ENCODE measurements at places on chromosomes 12 and 14.

DNA sequence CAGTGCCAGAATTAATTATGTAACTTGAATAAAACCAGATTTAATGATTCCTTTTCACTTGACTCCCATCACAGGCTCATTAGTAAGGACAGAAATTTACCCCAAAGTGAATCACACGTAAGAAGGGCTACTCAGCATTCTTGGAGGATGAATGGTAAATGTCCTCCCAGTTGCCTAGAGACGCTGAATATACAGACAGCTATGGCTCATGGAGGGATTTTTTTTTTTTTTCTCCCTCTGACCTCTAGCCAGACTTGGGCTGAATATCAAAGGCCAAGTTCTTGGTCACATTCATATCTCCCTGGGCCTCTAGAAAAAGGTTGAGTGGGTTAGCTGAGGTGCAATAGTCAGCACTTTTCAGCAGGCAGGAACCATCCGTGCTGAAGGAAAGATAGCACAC is 77.5 kb downstream of the PHLDA1 start:
- no peaks in the 10 kb centered on the region for H3K36me3 ChIP-seq
- H3K27me3 ChIP-seq, result no peaks in the 10 kb centered on the region

DNA sequence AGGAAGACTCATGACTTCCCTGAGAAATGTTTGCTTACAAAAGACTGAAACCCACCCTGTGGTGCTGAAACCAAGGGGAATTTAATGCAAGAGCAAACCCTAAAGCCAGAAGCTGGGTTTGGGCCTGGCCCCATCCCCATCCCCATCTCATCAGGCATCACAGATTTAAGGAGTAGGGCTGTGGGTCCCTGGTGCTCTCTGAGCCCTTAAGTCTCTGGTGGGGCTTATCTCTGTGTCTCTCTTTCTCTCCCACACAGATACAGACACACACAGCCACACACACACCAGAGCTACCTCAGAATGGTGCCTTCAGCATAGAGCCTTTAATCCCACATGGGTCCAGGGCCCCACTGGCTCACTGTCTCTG is 237.1 kb downstream of the SLC41A2 start:
- H3K4me3 ChIP-seq, result no peak overlapping the region
- no peaks in the 10 kb centered on the region for H3K27me3 ChIP-seq
- peaks cover 4% of the 10 kb centered on the region for H3K4me1 ChIP-seq
- no peak for DNase-seq
- H3K27ac ChIP-seq, result peak overlapping the region; percentile 74

DNA sequence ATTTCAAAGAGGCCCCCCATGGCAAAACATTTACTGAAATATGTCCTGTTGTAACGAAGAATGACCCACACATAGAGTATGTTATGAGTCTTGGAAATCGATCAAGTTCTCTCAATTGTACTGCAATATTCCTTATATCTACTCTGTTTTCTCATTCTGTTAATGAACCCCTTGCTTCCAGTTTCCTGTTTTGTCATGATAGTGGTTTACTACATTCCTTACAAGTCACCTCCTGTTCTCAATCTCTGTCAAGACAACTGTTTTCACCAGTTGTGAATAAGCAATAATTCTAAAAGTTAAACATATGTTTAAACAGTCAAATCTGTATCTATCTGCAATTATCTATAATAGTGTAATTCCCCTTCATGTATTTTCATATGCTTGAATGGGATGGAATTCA is 16.4 kb upstream of the ARID2 start:
- H3K4me1 ChIP-seq, result no peaks in the 10 kb centered on the region
- no peaks in the 10 kb centered on the region for H3K36me3 ChIP-seq
- no peaks in the 10 kb centered on the region for H3K27me3 ChIP-seq
- DNase-seq, result no peak
- H3K4me3 ChIP-seq, result no peak overlapping the region
- H3K27ac ChIP-seq, result no peak overlapping the region

GRCh38 chr12:68461645-68462044 is 129.5 kb upstream of the MDM1 start:
- no peaks in the 10 kb centered on the region for H3K4me1 ChIP-seq
- DNase-seq, result no peak
- H3K27ac ChIP-seq, result no peak overlapping the region
- no peaks in the 10 kb centered on the region for H3K36me3 ChIP-seq
- H3K27me3 ChIP-seq, result no peaks in the 10 kb centered on the region

- H3K4me1 ChIP-seq, result no peaks in the 10 kb centered on the region
- no peak for DNase-seq
Observed at GRCh38 chr14:89466484-89466883, 49.5 kb upstream of the FOXN3 start.

DNA sequence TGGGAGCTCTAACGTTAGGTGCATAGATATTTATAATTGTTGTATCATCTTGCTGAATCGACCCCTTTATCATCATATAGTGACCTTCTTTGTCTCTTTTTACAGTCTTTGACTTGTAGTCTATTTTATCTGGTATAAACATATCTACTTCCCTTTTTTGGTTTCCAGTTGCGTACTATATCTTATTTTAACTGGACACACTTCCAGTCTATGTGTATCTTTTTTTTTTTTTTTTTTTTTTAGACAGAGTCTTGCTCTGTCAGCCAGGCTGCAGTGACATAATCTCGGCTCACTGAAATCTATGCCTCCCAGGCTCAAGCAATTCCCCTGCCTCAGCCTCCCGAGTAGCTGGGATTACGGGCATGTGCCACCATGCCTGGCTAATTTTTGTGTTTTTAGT is 41.9 kb upstream of the ZFP36L1 start:
- H3K4me3 ChIP-seq, result no peak overlapping the region
- no peak for DNase-seq
- no peaks in the 10 kb centered on the region for H3K4me1 ChIP-seq
- no peak overlapping the region for H3K27ac ChIP-seq

- no peaks in the 10 kb centered on the region for H3K36me3 ChIP-seq
- no peaks in the 10 kb centered on the region for H3K27me3 ChIP-seq
- H3K4me1 ChIP-seq, result peaks cover 8% of the 10 kb centered on the region
- no peak for DNase-seq
Observed at GRCh38 chr12:92065639-92066038, 80.0 kb downstream of the BTG1 start.

- peaks cover 5% of the 10 kb centered on the region for H3K36me3 ChIP-seq
- no peak overlapping the region for H3K27ac ChIP-seq
- peaks cover 13% of the 10 kb centered on the region for H3K4me1 ChIP-seq
- no peaks in the 10 kb centered on the region for H3K27me3 ChIP-seq
- no peak for DNase-seq
Observed at GRCh38 chr12:12731785-12732184, 14.6 kb downstream of the CDKN1B start.

- peaks cover 4% of the 10 kb centered on the region for H3K36me3 ChIP-seq
- no peaks in the 10 kb centered on the region for H3K4me1 ChIP-seq
Observed at GRCh38 chr12:43786899-43787693, 19.0 kb downstream of the TWF1 start.

GRCh38 chr12:29516431-29516875 is 19.0 kb upstream of the OVCH1 start:
- H3K4me3 ChIP-seq, result no peak overlapping the region
- no peaks in the 10 kb centered on the region for H3K27me3 ChIP-seq
- no peak overlapping the region for H3K27ac ChIP-seq
- H3K36me3 ChIP-seq, result no peaks in the 10 kb centered on the region
- H3K4me1 ChIP-seq, result no peaks in the 10 kb centered on the region
- no peak for DNase-seq

DNA sequence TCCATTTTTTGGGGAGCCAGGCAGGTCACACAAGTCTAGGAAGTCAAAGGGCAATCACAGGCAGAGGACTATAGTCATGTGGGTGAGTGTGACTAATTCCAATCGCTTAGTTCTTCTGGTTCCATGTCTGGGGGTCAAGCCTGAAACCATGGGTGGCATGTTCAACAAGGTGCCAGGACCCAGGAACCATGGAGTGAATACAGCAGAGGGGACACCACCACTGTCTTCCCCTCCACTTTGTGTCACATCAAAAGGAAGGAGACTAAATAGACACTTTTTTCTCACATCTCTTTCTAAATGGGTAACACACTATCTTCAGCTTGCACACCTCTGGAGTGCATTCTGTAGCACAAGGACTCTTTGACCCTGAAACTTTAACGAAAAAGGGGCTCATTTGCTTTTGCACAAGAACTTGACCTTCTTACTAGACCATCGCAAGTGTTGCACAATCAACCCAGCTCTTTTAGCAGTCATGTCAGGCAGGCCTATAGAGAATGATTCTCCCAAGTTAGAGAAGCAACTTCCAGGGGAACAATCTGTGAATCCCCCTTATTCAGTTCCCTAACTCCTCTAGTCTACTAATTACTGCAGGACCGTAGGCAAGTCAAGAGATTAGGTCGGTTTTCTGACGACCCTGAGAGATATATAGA is 398.7 kb downstream of the NELL2 start:
- H3K4me1 ChIP-seq, result no peaks in the 10 kb centered on the region
- DNase-seq, result no peak
- H3K27ac ChIP-seq, result no peak overlapping the region
- no peaks in the 10 kb centered on the region for H3K36me3 ChIP-seq
- no peak overlapping the region for H3K4me3 ChIP-seq
- no peaks in the 10 kb centered on the region for H3K27me3 ChIP-seq

- H3K36me3 ChIP-seq, result no peaks in the 10 kb centered on the region
- H3K27me3 ChIP-seq, result no peaks in the 10 kb centered on the region
- no peaks in the 10 kb centered on the region for H3K4me1 ChIP-seq
- no peak for DNase-seq
- no peak overlapping the region for H3K4me3 ChIP-seq
Observed at GRCh38 chr12:25155022-25155576, 39.9 kb downstream of the DNAI7 start.

DNA sequence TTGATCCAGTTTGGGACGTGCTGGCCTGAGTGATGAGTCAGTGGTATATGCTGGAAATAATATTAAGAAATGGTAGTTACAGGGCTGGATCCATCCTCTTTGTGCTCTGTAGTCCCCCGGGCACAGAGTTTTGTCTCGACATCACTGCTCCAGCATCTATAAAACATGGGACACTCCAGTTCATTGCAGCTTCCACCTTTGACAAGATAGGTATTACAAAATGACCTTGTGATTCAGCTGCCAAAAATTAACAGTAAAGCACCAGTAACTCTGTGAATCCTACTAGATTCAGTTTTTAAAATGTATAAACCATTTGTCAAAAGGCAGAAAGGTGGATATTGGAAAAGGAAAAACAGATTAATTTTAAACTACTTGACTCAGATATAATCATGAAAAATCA is 14.6 kb upstream of the GNG2 start:
- no peak overlapping the region for H3K4me3 ChIP-seq
- H3K36me3 ChIP-seq, result no peaks in the 10 kb centered on the region
- peaks cover 8% of the 10 kb centered on the region for H3K4me1 ChIP-seq
- H3K27me3 ChIP-seq, result no peaks in the 10 kb centered on the region
- no peak overlapping the region for H3K27ac ChIP-seq

DNA sequence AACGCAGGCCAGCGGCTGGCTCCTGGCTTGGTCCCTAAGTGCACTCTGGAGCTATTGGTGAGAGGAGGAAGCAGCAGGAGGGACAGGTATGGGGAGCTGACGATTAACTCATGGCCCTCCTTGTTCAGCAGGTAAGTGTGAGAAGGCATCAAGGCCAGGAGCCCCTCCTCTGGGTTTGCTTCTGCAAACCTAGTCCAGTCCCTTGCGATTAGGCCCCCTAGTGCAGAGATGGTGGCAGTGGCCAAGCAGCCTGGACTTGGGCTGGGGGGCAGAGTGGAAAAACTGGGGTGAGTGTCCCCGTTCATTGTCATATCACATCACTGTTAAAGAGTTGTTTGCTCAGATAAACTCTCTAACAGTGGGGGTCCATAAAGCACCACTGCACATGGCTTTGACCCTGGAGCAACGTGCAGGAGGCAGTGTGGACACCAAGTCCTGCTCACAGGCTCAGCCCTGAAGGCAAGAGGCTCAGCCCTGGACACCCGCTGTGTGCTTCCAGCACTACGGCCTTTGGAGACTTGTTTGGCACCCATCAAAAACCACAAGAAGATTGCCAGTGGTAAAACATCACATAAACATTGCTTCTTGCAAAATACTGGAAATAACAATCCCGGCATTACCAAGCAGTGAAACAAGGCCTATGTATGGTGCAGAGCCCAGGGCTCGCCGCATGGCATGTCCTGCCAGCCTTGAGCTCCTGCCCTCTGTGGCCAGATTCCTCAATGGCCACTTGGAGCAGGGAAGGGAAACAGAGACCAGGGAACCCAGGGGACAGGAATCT is 184.3 kb upstream of the RTL1 start:
- H3K4me3 ChIP-seq, result no peak overlapping the region
- no peaks in the 10 kb centered on the region for H3K4me1 ChIP-seq
- no peaks in the 10 kb centered on the region for H3K27me3 ChIP-seq
- no peaks in the 10 kb centered on the region for H3K36me3 ChIP-seq
- peak; percentile 26 for DNase-seq

DNA sequence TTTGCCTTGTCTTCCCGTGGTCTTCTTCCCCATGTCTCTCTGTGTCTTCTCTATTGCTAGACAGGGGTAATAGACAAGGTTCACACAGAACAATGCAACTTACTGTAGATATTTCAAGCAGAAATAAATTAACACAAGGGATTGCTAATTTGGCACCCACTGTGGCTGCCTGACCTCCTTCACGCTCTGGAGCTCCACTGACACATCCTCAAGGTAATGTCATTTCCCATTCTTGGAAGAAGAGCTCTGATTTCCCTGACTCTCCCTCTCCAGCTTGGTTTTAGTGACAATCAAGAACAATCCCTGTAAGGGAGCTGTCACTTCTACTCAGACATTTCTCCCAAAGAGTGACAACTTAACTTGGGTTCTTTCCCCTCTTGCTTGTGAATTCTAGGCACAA is 105.4 kb upstream of the NAP1L1 start:
- no peaks in the 10 kb centered on the region for H3K36me3 ChIP-seq
- H3K27me3 ChIP-seq, result no peaks in the 10 kb centered on the region
- no peaks in the 10 kb centered on the region for H3K4me1 ChIP-seq
- DNase-seq, result no peak
- no peak overlapping the region for H3K4me3 ChIP-seq

GRCh38 chr12:66976526-66976925 is 292.6 kb upstream of the CAND1 start:
- no peak overlapping the region for H3K4me3 ChIP-seq
- H3K4me1 ChIP-seq, result no peaks in the 10 kb centered on the region
- no peak overlapping the region for H3K27ac ChIP-seq
- H3K36me3 ChIP-seq, result no peaks in the 10 kb centered on the region
- no peaks in the 10 kb centered on the region for H3K27me3 ChIP-seq

GRCh38 chr14:93527203-93527607 is 96.5 kb downstream of the UNC79 start:
- H3K27ac ChIP-seq, result no peak overlapping the region
- H3K36me3 ChIP-seq, result no peaks in the 10 kb centered on the region
- no peak overlapping the region for H3K4me3 ChIP-seq
- H3K4me1 ChIP-seq, result no peaks in the 10 kb centered on the region

DNA sequence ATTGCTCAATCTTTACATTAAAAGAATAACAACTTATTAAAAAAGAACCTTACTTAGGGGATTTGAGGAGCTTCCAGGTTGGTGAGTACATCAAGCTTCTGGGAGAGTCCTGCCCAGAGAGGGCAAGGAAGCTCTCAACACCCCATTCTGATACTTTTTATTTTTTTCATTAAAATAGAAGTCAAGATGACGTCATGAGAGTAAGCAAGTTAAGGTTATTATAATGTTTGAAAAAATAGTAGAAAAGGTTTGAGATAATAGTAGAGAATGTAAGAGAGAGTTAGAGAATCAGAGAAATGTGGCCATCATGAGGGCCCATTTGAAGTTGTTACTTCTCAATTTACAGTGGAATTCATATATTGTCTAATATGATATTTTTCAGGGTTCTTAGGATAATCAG is 221.0 kb upstream of the SLC16A7 start:
- DNase-seq, result no peak
- no peaks in the 10 kb centered on the region for H3K36me3 ChIP-seq
- H3K4me1 ChIP-seq, result no peaks in the 10 kb centered on the region
- no peak overlapping the region for H3K27ac ChIP-seq
